ENCODE measurements at places on chromosomes 5 and 9.

GRCh38 chr9:5665059-5665458 is 36.2 kb downstream of the RIC1 start:
- DNase-seq = no peak

- no peak for DNase-seq
Observed at GRCh38 chr5:174532455-174533453, 191.6 kb upstream of the MSX2 start.

- no peak for DNase-seq
Observed at GRCh38 chr5:166961913-166962312, 1329.5 kb upstream of the WWC1 start.

GRCh38 chr9:116149844-116150243 is 3.7 kb upstream of the PAPPA start:
- no peak for DNase-seq

DNA sequence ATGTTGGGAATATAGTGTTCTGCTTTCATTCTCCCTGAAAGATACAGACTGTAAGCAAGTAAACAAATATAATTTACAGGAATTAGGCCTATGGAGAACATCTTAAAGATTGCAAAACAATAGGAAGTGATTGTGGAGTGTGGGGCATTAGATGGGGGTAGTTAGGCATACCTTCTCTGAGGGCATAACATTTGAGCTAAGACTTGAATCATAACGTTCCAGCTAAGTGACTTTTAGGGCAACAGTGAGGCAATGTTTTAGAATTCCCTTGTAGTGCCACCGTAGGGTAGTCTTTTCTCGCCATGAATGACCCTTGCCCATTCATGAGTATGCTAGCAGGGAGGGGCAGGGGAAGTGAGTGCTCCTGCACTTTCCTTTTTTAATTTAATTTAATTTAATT is 173.3 kb downstream of the SPATA31D1 start:
- DNase-seq = no peak

DNA sequence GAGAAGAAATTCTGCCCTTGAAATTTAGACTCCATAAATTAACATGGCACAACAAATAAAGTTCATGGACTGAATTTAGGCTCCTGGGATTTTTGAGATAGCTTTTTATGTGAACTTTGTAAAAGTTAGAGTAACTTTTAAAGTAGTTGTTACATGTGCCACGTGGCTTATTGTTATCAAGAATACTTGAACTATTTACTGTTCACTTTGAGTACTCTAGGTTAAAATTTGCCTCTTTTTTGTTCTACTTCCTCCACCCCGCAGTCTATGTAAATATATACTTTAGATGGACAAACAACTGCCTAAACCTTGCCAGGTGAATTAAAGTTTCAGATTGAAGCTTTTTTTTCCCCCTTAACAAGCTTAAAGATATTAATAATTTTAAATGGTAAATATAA is 457.9 kb downstream of the RAB3C start:
- no peak for DNase-seq

DNA sequence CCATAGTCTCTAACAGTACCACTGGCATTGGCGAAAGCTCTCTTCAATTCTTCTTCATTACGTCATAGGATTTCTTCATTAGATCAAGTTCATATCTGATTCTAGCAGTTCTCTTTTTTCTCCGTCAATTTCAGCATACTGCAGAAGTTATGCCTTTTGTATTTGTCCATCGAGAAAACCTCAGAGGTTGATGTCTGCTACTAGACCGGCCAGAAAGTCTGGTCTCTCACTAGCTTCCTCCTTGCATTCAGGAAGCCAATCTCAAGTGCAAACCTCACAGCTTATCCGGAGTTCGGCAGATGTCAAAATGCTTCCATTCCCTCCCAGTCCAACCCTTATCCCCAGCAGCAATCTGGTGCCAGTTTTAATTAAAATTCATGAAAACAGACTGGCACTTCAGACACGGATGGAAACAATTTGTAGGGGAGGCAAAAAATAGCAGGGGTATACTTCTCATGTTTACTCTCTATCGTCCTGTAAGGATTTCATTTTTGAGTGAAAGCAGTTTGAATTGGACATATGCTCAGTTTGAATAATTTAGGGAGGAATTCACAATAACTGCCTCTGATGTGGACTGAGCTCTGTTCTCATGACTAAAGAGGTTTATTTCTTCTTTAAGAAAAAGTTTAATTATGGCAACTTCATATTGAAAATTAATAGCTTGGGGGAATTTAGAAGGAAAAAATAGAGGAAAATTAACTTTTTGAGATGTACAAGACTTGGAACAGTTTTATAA is 56.4 kb upstream of the TMC1 start:
- no peak for DNase-seq

GRCh38 chr5:68277431-68277830 is 61.9 kb downstream of the PIK3R1 start:
- no peak for DNase-seq

DNA sequence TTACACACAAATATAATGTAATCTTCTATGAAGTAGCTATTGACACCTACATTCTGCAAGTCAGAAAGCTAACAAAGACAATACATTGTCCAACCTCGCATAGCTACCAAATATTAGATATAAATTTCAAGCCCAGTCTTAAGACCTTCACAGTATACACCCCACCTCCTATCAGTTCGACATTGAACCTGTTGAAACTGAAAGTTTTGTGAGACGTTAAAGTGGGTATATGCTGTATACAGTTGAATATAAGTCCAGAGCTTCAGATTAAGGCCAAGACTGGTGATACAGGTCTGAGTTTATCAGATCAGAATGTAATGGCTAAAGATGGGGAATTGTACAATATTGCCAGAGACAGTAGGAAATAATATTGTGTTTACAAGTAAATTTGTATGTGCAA is 489.3 kb upstream of the RORB start:
- DNase-seq = no peak

GRCh38 chr9:27308691-27309390 is 11.9 kb upstream of the EQTN start:
- DNase-seq = no peak

DNA sequence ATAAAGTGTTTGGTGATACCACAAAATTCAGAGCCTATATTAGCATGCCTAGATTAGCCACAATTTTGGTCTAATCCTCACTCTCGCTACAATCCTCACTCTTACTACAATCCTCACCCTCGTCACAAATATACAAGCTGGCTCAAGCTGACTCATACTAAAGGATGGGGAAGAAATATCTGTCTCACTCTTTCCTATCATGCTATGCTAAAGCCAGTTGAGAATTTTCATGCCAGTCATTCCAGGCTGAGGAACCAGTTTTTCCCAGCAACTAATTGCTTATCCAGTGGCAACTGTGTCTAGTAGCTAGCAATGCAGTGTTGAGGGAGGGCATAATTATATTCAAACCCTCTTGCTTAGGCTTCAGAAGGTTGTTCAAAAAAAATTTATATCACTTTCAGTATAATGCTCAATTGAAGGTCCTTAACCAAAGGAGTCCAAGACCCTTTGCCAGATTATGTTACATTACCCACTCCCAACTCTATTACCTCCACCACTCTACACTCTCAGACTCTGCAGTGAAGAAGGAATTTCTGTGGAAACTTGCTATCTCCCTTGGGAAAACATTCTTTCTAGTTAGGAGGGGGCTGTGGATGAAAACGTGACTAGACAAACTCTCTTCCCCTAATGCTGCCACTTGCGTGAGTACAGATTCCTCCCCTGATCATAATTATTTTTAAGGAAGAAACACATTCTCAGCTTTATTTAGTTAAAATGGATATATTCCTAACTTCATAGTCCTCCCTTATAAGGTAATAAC is 810.3 kb upstream of the ACO1 start:
- DNase-seq = no peak

DNA sequence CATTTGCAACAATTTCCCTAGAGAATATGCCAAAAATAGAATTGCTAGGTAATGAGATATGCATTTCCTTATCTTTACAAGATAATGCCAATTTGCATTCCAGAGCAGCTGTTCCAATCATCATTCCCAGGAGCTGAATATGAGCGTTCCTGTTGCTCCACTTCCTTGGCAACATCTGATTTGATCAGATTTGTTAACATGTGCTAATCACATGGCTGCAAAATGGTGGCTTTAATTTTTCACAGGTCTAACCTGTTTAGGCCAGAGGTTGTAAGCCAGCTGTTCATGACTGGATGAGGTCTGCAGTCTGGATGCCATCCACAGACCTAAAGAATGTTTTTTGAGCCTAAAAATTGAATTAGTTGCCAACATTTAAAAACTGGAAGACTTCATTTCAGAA is 220.7 kb upstream of the IL12B start:
- no peak for DNase-seq

DNA sequence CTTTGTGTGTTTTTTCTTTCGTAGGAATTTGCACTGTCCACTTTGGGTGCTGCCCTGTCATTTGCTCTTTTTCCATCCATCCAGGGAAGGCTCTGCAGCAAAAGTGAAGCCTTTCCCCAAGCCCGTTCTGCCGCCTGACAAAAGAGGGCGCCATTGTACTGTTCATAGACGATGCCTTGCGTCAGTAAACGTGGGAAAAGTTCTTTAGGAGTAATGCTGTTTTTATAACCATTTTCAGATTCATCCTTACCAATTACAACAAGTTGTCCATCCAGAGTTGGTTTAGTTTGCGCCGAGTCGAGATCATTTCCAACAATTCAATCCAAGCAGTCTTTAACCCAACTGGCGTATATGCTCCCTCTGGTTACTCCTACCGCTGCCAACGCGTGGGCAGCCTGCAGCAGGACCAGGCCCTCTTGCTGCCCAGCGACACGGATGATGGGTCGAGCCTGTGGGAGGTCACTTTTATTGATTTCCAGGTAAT is 34.3 kb upstream of the RPS23 start:
- no peak for DNase-seq

GRCh38 chr5:25286319-25286718 is 641.5 kb upstream of the CDH10 start:
- no peak for DNase-seq

GRCh38 chr9:120978987-120979386 is 52.4 kb upstream of the TRAF1 start:
- no peak for DNase-seq

GRCh38 chr9:1154739-1155138 is 104.6 kb downstream of the DMRT2 start:
- no peak for DNase-seq

- no peak for DNase-seq
Observed at GRCh38 chr5:5182508-5183188, 42.5 kb downstream of the ADAMTS16 start.

- no peak for DNase-seq
Observed at GRCh38 chr5:172417983-172418630, 36.2 kb downstream of the SH3PXD2B start.

DNA sequence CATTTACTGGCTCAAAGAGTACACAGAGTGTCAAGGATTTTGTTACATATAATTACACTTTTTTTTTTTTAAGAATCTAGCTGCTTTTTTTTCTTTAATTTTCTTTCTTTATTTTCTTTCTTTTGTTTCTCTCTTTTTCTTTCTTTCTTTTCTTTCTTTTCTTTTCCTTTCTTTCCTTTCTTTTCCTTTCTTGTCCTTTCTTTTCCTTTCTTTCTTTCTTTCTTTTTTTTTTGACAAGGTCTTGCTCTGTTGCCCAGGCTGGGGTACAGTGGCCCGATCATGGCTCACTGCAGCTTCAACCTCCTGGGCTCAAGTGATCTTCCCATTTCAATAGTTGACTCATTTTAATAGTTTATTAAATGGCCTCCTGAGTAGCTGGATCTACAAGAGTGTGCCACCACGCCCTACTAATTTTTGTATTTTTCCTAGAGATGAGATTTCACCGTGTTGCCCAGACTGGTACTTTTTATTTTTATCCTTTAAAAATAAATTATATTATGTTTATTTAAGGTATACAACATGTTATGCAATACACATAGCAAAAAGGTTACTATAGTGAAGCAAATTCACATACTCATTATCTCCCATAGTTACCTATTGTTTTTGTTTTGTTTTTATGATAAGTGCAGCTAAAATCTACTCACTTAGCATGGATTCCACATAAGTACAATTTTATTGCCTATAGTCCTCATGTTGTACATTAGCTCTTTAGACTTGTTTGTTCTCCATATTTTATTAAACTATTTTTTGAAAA is 381.5 kb upstream of the KLF4 start:
- no peak for DNase-seq

DNA sequence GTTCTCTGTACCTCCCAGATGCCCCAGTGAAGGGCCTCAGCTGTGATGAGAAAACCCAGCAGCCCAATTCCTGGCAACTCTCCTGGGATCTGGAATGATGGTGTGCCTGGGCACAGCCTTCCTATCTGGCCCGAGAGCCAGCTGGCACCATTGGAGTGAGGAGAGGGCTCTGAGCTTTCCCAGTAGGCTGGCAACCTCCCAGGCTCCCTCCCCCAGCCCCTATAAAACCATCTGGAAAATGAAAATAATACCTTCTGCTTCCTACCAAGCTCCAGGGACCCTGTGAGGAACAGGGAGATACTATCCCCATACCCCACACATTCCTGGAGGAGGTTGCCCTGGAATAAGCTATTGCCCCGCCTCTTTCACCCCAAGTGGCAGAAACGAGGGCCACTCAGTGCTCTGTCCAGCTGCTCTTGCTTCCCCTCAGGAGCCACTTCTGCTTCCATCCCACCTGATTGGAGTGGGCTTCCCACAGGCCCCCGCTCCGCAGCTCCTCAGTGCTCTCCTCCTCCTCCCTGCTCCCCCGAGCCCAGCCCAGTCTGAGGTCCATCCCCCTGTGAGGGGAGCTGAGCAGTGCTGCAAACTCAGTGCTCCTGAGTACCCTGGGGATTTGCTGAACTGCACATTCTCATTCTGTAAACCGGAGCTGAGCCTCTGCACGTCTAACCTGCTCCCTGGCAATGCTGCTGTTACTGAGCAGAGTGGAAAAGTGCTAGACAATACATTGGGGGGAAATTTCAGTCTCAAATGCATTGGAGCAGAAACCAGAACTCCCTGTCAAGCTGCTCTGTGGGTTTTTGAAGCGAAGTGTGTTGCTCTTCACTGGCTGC is 74.7 kb downstream of the THBS4 start:
- no peak for DNase-seq

GRCh38 chr9:131031005-131031641 is 22.1 kb downstream of the LAMC3 start:
- no peak for DNase-seq

DNA sequence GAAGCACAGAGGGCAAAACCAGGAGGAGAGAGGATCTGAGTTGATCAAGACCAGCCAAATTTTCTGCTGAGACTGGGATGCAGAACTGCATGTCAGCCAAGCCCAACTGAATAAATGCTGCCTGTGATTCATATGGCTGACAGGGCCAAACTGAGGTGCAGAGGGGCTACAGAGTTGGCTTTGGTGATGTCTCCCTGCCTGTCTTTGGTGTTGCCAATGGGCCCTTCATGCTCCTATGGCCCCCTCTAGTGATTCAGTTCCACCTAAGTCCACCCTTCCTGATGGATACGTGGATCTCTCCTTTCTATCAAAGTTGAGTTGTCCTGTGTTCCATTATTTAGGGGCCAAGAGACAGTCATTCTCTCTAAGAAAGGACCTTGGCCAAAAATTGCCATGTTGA is 163.6 kb upstream of the TLE4 start:
- DNase-seq = no peak

- DNase-seq = no peak
Observed at GRCh38 chr5:179141867-179142266, 81.7 kb downstream of the ZNF354C start.

GRCh38 chr5:38835887-38836286 is 9.9 kb upstream of the OSMR start:
- no peak for DNase-seq

All from T-helper 17 cell (primary cell).